ENCODE measurements at places on chromosomes 2 and 18. TPM values are rescaled to one million over a fixed set of nuclear protein-coding genes. Genes with fewer than 3 reads are reported as not detected.

DNA sequence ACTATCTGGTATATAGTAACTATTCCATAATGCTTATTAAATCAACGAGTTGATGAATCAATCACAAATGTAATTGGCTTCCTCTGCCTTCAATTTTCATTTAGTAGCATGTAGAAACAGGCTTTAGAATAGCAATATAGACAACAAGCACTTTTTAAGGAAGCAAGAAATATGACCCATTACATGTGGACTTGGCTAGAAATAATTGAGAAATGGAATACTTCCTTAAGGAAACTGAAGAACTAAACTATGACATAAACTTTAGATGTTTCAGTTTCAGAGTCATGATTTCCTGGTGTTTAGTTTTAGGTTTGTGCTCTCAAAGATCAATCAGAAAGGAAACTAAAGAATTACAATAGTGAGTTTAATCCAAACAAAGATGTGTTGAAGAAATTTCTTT lies 443.8 kb downstream of the MBD2 start:
- DNase-seq: no peak

- no peak for DNase-seq
These were observed 10.2 kb downstream of the ASB18 start for GRCh38 chr2:236254001-236254400.

- DNase-seq: peak; percentile 26
These were observed 164.3 kb upstream of the PGAP1 start for GRCh38 chr2:197090742-197091367.

The LMAN1 gene
- total RNA-seq: 229 TPM

The SKA1 gene
- 37.5 TPM for total RNA-seq

GRCh38 chr2:9355270-9355669 lies 68.1 kb downstream of the ITGB1BP1 start:
- no peak for DNase-seq

- DNase-seq: no peak
These were observed 43.1 kb upstream of the CHN1 start for GRCh38 chr2:175048275-175048674.

GRCh38 chr2:46781468-46782189 lies 134.0 kb downstream of the MCFD2 start:
- no peak for DNase-seq

- DNase-seq: no peak
These were observed 612.4 kb downstream of the FBXO15 start for GRCh38 chr18:73535189-73535588.

The CIB4 gene
- total RNA-seq: not detected

The ABHD1 gene
- not detected for total RNA-seq

DNA sequence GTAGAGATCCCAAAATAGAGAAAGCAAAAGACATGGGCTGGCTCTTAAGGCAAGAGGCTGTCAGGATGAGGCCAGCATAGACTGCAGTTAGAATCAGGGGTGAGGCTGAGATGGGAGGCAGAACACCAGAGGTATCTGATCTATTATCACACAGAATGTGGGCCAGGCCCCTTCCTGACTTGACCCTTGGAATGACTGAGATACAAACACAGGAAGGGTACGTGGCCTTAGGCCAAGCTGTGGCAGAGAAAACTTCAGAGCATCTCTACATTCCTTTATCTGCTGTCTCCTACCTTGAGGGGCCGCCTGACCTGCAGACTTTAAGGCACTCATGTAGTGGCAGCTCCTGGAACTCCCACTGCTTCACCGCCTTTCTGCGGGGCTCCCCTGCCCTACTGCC lies 28.4 kb downstream of the TMEM17 start:
- no peak for DNase-seq

DNA sequence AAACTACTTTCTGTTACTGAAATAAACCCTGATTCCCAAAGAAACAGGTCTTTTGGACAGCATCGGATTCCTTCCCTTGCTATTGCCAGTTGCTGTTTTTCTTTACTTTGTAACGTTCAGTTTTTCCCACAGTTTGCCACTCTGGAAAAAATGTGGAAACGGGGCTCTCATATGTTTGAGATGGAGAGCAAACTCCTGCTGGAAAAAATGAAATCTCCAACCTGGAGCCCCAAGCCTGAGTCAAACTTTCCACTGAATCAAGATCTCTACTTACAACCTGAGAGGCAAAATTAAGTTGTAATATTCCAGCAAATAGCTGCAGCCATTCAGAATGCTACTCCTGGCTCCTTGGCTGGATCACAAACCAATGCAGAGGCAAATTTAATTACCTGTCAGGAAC lies 270.7 kb downstream of the SRBD1 start:
- DNase-seq: no peak

DNA sequence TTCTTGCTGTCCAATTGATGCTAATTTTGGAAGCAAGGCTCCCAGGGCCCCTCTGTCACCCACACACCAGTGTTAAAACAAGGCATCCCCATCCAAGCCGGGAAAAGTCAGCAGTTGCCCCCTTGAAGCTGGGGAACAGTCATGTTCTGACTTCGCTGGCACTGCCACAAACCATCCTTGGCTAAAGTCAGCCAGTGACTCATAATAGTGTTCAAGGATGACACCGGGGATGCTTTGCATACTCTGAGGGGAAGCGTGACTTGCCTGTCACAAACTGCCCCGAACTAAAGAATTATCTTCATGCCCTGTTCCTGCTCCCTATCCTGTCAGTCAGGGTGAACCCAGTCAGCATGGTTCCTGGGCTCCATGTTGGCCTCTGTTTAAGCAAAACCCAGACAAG lies 37.0 kb downstream of the TGFA start:
- DNase-seq: peak; percentile 68

DNA sequence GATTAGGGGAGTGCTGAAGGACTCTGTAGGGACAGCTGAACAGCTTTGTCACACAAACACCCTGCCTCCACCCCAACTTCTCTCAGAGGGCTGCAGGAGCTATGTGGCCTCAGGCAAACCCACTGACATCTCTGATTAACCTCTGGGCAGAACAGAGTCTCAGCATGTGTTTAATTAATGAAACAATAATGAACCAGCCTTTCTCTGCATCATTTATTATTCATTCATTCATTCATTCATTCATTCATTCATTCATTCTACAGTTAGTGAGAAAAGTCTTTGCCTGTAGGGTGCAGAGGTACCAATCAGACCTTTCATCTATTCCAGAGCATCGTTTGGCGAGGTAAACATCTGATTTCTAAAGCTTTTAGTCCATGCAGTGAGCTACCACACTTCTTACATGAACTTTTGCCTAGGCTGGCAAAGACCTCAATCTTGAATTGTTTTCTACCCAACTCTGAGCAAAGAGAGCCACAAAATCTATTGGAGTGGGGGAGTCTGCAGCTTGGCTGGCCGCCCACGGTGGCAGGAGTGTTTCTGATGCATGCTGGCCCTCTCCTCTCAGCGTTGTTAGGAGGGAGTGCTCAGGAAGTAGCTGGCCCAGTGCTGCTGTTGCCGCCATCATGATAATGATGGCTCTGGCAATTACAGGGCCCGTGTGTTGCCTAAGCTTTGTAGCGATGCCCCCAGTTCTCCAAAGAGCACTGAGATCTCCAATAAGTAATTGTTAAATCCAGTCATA lies 198.9 kb downstream of the SMAD7 start:
- DNase-seq: no peak

GRCh38 chr2:206823178-206823577 lies 57.8 kb downstream of the FASTKD2 start:
- no peak for DNase-seq

DNA sequence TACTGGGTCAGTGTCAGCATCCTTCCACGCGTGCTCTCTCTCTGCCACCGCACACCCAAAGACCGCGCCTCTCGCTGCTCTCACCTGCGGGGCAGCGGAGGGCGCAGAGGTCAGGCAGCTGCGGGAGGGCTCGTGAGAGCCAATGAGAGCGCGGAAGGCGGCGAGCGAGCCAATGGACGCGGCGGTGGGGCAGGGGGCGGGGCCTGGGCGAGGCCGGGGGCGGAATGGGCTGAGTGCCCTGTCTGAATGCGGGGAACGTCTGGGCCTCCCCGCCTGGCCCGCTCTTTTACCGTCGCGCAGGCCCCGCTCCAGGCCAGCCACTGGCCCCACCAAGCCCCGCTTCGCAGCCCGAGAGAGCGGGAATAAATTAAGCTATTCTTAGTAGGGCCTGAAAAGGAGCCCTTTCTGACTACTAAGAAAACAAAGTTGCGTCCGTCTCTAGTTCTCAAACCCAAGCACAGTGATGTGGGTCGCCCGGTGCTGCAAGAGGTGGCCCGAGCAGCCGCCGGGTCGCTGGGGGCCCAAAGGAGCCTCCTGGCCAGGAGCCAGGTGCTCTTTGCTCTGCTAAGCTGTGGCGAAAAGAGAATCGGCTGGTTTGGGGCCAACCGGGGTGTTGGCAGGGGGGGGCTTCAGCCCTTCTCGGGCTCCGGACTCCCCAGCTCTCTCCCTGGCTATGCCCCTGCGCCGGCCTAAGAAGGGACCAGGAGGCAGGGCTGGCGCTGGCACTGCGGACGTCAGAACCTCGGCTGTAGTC lies 81.1 kb upstream of the GLI2 start:
- no peak for DNase-seq

DNA sequence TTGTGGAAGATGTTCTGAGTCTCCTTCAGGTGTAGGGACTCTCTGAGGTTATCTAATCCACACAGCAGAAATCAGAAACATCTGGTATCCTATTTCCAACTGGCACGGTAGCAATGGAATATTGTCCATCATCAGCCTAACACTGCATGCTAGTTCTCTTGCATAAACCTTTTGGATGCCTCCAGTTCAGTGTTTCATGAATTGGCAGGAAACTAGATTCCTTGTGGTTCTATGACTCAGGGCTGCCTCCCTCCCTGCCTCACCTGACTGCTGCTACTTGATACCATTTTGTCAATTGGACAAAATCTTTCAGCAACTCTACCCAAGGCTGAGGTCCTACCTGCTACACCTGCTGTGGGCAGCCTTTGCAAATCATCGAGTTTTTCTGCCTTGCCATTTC lies 130.9 kb downstream of the TPGS2 start:
- peak; percentile 91 for DNase-seq

The APCDD1 gene
- 6.8 TPM for total RNA-seq

DNA sequence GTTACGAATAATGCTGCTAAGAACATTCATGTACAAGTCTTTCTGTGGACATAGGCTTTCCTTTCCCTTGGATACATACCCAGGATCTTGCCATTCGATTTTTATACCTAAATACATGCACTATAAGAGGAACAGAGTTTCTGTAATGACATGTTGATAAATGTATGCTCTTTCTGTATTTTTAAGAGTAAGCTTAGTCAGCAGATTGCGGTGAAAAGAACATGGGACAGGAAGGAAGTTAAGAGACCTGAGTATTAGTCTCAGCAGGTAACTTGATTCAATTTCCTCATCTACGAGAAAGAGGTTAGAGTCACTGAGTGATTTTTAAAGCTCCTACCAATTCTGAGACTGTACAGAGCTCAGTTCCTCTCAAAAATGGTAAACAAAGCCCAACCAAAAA lies 2.6 kb upstream of the TLK1 start:
- no peak for DNase-seq

The DES gene
- 0.37 TPM for total RNA-seq

- DNase-seq: peak; percentile 52
These were observed 6.8 kb downstream of the THUMPD2 start for GRCh38 chr2:39772086-39772811.

DNA sequence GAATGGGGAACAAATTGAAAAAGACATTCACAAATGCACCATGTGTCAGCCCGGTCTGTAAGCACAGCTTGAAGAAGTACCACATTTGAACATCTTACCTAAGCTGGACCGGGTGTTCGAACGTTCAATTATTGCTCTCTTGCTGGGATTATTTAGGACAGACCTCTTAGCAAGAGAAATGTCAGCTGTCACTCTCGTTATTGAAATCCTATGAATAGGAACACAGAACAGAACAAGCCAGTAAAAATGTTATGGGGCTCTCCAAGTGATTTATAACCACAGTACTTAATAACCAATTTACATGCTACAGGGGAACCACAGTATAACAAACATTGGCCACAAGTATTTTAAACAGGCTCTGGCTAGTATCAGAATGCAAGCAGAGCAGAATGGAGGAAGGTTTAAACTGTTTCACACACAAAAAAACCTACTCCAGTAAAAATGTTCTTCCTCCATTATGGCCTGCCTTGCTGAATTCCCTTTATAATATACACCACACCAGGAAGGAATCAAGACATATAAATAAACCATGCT lies 32.5 kb upstream of the ARL5A start:
- DNase-seq: peak; percentile 43

DNA sequence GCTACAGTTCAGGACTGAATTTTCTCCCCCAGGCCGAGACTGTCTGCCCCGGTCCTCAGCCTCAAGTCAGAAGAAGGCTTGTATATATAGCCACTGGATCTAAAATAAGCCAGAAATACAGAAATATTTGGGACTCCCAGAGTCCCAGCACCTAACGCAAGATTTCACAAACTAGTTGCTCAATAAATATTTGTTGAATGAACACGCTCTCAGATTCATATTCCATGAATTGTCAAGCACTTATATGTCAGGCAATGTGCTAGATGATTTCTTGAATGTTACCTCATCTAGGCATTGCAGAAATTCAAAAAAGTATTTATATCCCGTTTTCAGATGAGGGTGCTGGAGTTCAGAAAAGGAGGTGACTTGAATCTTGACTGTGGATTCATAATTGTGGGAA lies 163.7 kb upstream of the KLHL29 start:
- DNase-seq: no peak

- DNase-seq: no peak
These were observed 149.4 kb upstream of the NDUFV2 start for GRCh38 chr18:8952769-8953760.

DNA sequence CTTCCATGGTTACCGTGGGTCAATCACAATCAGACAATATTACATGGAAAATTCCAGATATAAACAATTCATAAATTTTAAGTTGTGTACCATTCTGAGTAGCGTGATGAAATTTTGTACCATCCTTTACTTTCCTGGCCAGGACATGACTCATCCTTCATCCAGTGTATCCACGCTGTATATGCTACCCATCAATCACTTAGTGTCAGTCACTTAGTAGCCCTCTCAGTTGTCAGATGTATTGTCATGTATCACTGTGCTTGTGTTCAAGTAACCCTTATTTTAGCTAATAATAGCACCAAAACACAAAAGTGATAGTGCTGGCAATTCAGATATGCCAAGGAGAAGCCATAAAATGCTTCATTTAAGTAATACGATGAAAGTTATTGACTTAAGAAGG lies 282.6 kb downstream of the CPS1 start:
- no peak for DNase-seq

The PLGLB1 gene
- total RNA-seq: not detected

The SYT4 gene
- 0.67 TPM for total RNA-seq

- no peak for DNase-seq
These were observed 361.8 kb upstream of the PIK3C3 start for GRCh38 chr18:41593171-41593675.
